ENCODE measurements at places on chromosomes 11 and 22.

DNA sequence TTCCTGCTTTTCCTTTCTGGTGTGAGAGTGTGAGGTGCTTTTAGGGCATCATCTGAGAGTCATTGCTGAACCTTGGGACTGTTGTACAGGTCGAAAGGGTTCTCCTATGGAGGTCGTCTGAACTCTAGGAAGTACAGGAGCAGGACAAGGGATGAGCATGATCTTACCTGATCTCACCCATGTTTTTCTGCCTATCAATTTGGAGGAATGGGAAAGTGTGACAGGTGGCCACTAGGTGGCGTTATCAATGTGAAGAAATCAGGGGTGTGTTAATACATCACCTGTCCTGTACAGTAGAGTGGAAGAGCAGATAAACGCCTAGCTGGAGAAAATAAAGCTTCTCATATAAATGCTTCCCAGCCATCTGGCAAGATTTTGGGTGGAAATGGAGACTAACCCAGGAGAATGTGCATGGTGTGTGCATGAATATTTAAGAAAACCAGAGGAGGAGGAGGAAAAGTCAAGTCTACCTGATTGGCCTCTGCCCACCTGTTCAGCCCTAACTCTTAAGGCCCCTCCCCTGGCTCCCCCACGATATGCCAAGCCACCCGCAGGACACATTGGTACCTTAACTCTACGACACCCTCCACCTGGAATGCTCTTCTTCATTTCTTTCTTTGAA is 72.0 kb upstream of the NARS2 start:
- DNase-seq, result peak; percentile 48

DNA sequence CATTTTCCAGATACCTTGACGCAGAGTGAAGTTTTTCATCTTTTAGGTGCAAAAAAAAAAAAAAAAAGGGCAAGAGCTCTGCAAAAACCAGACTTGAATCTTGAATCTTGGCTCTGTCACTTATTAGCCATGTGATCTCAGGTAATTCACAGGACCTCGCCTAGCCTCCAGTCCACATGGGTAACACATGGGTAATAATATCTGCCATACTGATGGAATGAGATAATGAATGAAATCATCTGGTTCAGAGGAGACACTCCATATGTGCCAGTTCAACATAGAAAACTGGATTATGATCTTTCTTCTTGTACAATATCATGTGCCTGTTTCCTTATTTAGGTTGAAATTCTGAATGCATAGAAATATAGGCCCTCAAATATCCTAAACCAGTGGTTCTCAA is 8.6 kb upstream of the AMOTL1 start:
- DNase-seq, result no peak

DNA sequence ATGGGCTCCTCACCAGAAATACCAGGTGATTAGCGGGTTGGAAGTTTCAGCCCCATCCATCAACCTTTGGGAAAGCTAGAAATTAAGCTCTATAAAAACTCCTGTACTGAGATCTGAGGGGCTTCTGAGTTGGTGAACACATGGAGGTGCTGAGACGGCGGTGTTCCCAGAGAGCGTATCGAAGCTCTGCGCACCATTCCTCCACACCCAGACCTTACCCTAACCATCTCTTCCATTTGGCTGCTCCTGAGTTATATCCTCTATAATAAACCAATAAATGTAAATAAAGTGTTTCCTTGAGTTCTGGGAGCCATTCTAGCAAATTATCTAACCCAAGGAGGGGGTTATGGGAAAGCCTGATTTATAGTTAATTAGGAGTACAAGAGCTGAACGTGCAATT is 41.4 kb downstream of the TMEM123 start:
- no peak for DNase-seq

DNA sequence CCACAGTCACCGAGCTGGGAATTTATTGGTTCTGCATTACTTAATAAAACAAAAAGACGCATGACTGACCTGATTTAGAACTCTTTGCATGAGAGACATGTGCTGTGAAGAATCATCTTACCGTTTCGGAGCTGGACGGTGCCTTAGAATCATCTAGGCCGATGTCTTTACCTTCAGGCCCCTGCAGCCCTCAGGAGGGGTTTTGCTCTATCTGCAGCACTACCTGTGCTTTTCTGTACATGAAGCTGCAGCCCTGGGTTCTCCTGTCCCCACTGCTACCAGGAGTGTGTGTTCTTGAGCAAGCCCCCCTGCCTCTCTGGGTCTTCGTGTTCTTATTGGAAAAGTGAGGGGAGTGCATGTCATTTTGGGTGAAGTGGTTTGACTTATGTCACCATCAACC is 94.0 kb upstream of the OR4B1 start:
- no peak for DNase-seq

GRCh38 chr11:109972939-109973338 is 120.3 kb upstream of the ZC3H12C start:
- DNase-seq, result no peak

DNA sequence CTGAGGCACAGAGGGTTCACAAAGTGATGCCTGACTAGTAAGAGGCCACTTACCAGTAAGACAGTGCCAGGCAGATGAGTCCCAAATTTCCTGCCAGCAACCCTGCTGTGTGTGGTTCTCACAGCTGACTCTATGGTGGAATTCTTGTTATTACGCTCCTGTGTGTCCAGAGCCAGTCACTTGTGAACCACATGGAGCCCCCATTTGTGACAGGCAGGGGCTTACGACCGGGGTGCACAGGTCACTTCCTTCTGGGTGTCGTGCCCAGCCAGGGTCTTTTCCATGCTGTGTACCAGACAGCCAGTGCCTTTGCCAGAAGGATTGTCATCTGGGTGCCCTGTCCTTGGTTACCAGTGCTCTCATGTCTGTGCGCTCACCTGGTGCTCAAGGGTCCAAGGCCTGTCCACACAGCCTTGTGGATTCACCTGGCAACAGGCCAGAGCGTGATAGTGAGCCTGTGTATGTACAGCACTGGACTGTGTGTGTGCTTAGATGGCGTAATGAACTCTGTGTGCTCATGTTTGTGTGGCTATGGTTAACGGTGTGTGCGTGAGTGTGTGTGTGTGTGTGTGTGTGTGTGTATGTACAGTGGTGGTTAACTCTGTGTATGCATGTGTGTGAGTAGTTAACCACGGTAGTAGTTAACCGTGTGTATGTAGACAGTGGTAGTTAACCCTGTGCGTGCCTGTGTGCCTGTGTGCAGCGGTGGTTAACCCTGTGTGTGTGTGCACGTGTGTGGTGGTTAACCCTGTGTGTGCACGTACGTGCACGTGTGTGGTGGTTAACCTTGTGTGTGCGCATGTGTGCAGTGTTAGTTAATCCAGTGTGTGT is 18.6 kb downstream of the GRAMD4 start:
- DNase-seq, result no peak

DNA sequence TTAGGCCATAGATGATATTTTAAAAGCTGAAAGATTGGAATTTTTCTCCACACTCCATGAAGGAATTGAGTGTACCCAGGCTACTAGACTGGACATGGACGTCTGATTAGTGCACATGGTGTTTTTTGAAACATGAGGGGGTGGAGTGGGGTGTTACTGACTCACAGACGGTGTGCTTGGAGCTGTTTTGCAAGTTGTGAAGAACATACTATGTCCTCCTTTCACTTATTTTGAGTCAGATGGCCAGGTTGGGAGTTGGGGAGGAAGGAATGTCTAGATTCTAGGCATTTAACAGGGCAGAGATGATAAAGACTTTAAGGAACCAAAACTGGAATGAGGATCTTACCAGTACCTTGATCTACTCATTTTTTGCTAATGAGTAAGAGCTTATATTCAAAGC is 158.1 kb upstream of the MTNR1B start:
- DNase-seq, result no peak

DNA sequence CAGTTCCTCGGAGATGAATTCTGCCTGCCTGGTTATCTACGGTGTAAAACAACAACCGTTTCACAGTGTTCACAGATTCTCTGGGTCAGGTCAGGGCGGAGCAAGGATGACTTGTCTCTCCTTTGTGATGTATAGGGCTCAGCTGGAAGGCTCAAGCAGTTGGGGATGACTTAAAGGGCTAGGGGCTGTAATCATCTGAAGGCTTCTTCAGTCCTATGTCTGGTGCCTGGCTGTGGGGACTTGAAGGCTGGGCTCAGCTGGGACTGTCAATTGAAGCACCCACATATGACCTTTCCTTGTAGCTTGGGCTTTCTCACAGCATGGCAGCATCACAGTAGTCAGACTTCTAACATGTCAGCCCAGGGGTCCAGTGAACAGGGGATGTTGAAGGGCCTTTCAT is 29.3 kb downstream of the EIF3F start:
- DNase-seq, result no peak

GRCh38 chr11:78010304-78010703 is 12.8 kb downstream of the KCTD14 start:
- no peak for DNase-seq

GRCh38 chr11:128239306-128239705 is 348.1 kb downstream of the ETS1 start:
- DNase-seq, result no peak

- no peak for DNase-seq
Measured at GRCh38 chr11:44598831-44599230, 33.4 kb downstream of the CD82 start.

DNA sequence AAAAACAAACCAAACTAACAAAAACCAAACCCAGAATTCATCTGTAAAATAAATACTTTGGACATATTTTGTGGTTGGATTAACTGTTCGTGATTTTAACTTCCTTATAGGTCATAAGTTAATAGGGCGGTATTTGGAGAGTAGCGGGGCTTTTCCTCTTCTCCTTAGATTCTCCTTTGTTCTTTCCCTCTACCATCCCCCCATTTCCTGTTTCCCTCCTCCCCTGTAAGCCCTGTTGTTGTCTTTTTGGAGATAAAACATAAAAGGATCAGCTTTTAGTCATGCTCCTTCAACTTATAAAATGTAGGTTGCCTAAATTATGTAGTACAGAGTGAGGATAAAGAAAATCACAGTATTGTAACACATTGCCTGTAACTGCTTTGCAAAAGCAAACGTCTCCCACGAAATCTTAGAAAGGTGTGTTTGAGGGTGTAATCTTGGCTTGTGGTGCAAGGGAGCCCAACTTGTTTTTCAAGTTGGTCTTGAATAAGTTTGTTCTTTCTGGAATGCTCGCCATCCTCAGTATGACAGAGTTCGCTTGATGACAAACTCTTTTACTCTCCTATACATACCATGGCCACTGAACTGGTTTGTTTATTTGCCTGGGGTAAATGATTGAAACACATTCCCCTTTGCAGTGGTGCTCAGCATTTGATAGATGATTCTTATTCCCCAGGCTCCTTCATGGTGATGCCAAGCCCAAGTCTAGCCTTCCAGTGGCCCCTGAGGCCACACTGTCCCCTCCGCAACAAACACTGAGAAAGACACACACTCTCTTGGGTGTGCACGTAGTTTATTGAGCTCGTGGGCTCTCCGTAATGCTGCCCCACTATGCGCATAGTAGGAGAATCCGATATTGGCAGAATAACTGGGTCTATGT is 49.4 kb downstream of the TEAD1 start:
- DNase-seq, result no peak

- no peak for DNase-seq
Measured at GRCh38 chr22:48443680-48444079, 1384.0 kb downstream of the BRD1 start.

- no peak for DNase-seq
Measured at GRCh38 chr11:65084598-65085375, 765 bp downstream of the ZFPL1 start.

GRCh38 chr11:9952511-9953196 is 288.8 kb downstream of the SWAP70 start:
- DNase-seq, result no peak

- DNase-seq, result no peak
Measured at GRCh38 chr22:47381240-47381639, 618.8 kb downstream of the TBC1D22A start.

- DNase-seq, result no peak
Measured at GRCh38 chr11:132147464-132147863, 777.0 kb downstream of the NTM start.

- no peak for DNase-seq
Measured at GRCh38 chr11:63558459-63559157, 4.6 kb downstream of the PLAAT2 start.

- no peak for DNase-seq
Measured at GRCh38 chr22:50082961-50083461, 2.2 kb downstream of the MLC1 start.

GRCh38 chr11:59152312-59152951 is 9.8 kb downstream of the FAM111A start:
- DNase-seq, result no peak

DNA sequence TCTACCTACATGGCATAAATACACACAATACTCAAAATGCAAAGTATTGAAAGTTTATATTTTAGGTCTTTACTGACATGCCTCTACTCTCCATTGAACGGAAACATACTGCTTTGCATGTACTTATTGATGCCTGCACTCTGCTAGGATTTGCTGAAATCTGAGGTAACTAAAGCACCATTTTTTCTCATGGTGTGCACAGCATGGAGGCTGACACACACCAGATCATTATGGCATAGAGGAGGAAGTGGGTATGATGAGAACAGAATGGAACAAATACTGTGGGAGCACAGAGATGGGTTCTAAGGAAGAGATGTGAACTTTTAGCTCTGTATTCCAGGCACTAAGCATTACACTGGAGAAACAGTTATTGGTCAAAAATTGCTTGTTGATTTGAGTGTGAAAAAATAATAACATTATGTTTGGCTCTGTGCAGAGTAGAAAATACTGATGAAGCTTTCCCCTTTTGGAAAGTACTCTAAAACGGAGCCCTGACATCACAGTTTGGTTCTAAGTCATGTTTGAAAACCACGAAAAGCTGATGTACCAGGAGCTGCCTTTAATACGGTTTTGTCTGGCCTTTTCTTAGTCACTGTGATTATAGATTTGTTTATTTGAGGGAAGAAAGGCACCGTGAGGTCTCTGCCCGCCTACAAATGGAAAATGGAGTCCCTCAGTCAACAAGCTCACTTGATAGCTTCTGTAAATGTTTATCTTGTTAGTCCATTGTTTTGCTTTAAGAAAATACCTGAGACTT is 5.6 kb downstream of the OR52R1 start:
- no peak for DNase-seq

DNA sequence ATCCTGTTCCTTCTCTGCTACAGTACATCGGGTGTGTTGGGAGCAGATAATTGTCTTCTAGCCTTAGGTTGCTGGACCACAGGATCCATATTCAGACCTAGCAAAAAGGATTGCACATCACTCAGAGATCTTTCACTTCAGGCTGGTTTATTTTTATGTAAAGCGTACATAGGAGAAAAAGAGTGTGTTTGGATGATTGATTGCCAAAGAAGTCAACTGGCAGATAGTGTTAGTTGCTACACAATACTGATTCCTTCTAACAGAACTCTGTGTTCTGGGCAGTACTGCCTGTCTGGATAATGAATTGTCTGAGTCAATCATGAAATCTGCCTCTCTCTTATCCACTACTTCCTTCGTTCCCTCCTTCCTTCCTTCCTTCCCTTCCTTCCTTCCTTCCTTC is 31.0 kb upstream of the PGM2L1 start:
- no peak for DNase-seq

DNA sequence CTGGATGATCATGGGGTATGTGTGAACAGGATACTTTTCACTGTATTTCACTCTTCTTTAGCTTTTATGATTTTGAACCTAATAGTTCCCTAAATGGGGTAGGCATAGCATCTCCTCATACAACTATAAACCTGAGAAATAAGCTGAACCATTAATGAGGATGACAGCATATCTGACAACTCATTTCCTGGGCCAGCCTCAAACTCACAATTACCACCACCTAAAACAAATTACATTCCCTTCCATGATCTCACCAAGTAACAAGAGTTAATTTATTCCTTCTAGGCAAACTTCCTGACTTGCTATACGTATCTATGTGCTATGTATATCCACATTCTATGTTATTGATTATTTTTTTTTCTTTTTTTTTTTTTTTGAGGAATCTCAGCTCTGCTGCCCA is 23.0 kb downstream of the SIK3 start:
- DNase-seq, result no peak
